Amniotic stem cell (primary cell): ENCODE measurements at places on chromosomes 2 and 18.

DNA sequence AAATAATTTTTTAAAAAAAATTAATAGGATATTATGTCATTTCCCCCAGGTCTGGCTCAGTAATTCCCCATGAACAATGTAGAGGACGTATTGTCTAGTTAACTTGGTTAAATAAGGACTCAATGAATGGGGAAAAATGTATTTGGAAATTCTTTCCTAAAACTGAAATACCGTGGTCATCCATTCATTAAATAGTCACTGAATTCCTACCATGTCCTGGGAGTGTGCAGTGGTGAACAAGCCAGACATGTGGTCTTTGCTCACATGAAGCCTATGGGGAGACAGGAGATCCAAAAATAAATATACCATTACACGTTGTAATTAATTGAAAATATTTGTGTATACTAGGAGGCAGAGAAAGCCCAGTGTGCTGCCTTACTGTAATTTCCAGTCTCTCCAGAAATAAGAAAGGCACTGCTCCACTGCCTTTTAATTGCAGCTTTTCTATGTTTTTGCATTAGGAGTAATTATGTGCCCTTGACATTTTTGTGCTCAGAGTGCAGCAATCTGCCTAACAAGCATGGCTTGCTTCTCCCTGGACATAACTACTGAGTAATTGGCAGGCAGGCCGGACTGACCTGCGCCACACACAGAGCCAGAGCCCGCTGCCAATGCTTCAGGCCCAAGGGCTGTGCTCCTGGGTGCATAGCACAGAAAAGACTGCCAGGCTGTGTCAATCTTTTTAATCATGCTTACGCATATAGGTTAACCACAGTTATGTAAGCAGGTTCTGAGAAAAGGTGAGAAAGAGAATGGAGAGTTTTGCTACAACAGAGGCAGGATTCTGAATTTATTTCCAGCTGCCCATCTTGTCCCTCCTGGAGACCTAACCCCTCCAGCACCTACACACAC is 22.2 kb upstream of the TTC39C start:
- no peak for DNase-seq

DNA sequence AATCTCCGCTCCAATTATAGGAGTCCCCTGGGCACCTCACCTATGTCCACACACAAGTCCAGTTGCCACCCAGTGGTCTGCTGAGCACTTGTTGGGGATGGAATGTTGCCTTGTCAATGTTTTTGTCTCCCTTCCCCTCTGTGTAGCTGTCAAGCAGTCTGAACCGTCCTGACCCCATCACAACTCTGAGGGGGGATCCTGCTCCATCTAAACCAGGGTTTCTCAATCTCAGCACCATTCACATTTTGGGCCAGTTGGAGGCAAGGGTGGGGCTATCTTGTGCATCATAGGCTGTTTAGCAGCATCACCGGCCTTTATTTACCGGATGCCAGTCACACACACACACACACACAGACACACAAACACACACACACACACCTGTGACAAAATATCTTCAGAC is 53.0 kb downstream of the CYP26B1 start:
- no peak for DNase-seq

DNA sequence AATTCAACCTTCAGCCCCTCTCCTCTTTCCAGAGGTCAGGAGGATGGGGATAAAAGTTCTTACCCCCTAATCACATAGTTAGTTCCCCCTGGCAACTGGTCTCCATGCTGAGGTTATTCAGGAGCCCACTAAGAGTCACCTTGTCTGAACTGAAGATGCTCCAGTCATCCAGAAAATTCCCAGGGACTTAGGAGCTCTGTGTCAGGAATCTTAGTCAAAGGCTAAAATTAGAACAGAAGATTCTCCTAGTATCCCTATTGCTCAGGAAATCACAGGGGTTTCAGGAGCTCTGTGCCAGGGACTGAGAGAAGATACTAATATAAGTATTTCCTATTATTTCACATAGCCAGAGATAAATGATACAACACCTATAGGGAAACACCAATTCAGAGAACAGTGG is 37.3 kb upstream of the LONRF2 start:
- DNase-seq = no peak

GRCh38 chr18:72375618-72376017 is 168.5 kb downstream of the CBLN2 start:
- no peak for DNase-seq

DNA sequence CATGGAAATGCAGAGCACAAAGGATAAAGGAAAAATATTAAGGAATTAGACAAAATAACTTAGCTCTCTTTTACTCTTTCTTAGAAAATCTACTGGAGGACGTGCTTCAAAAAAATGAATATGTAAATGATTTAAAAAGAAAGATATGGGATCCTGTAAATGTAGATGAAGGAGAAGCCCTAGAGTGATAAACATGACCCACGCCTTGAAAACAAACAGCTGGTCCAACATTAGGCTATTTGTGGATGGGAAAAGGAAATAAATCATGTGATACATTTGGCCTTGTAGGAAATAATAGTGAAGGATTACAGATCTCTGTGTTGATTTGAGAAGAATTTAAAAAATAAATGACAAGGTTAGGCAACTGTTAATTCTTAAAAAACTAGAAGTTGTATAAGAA is 492.1 kb upstream of the SLC39A10 start:
- no peak for DNase-seq

DNA sequence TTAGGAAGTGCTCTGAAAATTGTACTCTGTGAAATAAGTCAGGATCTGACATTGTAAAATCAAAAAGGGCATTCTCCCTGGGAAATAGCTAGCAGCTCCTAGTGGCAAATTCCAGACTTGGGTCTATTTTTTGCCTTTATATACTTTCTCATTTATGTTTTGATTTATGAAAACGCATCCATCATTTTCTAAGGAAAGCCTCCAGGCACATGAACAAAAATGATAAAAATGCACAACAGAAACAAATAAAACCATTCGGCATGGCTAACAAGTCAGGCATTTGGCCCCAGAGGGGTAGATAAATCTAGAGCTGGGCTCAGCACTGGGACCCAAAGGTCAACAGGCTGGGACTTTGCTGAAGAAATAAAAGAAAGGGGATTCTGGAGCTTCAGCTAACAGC is 167.0 kb downstream of the BCL11A start:
- no peak for DNase-seq

- DNase-seq = no peak
These were observed 19.7 kb upstream of the DNMT3A start for GRCh38 chr2:25361261-25362048.

DNA sequence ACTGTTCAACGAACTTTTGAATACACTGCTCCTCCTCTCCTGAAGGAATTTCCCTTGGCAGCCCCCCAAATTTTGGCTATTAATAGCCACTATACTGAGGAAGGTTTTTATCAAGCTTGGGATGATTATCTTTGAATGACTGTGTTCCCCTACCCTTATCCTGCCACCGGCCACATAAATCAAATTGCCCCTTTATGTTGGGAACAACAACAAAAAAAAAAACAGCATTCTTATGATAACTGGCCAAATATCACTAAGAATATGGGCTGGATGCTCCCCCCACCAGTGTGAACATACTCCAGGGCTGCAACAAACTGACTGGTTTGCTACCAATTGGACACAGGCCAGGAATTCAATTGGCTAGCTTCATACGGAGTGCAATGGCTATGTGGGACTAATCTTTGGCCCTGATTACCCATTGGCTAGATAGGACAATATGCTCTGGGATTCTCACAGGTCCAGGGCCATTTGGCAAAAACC is 20.6 kb downstream of the DUSP11 start:
- no peak for DNase-seq

GRCh38 chr2:106867196-106867953 is 18.6 kb downstream of the ST6GAL2 start:
- DNase-seq = no peak

- DNase-seq = no peak
These were observed 76.4 kb upstream of the TTC39C start for GRCh38 chr18:23938043-23938756.

DNA sequence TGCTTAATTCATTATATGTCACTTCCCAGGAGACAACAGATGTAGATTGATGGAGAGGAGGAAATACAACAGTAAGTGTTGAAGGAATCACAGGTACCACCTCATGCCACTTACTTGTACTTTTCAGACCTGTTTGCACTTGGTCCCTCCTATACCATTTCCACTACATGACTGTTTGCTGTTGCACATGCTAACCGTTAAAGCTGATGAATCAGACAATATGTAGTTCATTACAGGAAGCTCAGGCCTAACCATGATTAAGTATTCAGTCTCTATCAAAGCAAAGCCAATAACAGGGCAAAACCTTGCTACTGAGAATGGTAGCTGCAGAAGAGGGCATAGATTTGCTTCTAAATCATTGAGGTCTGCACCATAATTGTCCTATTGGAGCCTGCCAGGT is 30.2 kb upstream of the GRP start:
- DNase-seq = no peak

GRCh38 chr2:20015482-20016083 is 3.1 kb upstream of the MATN3 start:
- peak; percentile 68 for DNase-seq
